Fibroblast of the aortic adventitia (primary cell): ENCODE measurements at places on chromosomes 1 and 21. TPM values are rescaled to one million over a fixed set of nuclear protein-coding genes. Genes with fewer than 3 reads are reported as not detected.

DNA sequence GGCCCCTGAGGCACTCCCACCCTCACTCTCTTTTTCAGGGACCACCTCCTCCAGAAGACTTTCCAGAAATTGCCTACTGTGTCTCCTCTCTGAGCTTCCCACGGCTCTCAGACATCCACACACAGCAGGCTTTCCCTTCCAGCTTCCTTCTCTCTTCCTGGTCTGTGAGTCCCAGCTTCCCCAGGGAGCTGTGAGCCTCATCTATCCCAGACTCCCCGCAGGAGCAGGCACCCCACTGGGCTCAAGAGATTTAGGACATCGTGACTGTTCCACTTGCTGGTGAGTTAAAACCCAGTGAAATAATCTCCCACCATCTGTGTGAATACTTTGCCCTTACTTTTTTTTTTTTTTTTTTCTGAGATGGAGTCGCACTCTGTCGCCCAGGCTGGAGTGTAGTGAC is 22.0 kb upstream of the PRELP start:
- no peak for DNase-seq

- no peak for DNase-seq
Measured at GRCh38 chr1:227742738-227743715, 7.8 kb downstream of the SNAP47 start.

DNA sequence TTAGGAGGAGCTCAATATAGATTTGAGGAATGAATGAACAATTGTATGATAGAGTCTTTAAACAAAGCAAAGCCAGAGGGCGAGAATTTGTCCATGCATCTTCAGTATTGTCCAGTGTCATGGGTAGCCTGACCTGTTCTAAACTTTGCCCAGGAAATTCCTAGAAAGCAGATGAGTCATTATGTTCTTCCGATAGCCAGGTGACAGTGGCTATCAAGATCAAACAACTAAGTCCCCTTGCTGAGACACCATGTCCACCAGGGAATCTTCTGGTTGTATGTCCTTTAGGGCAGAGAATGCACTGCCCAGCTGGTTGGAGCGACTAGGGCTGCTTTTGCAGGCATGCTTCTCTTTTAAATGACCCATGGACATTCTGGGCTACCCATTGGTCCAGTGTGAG is 1.8 kb upstream of the SLC26A9 start:
- DNase-seq: no peak

NUP133 gene
- 25.2 and 46.1 TPM in 2 replicates for total RNA-seq

LAMC2 gene
- 2.0 and 2.8 TPM in 2 replicates for total RNA-seq

DNA sequence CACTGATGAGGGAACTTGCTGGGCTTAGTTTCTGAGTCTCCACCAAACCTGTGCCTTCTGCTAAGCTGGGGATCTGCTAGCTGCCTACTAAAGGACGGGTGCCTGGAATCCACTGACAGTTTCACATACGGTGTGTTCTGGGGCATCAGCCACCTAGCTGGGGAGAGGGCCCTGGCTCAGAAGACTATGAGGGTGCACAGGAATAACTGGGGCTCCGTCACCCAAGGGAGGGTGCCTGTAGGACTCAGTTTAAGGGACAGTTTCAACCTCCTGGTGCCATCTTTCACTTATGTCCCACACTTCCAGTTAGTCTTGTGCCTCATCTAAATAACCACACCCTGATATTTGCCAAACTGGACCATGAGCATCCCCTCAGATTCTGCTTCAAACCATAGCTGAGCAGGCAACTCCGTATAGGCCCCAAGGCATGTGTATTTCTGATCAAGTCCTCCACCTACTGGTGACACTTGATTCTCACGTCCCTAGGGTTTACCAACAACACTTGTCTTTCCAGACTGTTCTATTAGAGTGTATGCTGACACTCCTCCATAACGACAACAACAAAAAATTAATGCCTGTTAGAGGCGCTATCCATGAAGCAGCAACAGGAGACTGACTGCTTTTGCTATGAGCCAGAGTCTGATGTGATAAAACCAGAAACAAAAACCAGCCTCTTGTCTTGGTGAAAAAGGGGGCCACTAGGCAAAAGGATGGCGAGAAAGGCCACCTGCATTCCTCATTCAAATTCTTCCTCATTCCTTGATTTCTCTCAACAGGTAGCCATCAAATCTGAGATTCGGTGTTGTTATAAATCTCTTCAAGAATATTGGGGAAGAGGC is 55.0 kb upstream of the PAXBP1 start:
- peak; percentile 80 for DNase-seq

DNA sequence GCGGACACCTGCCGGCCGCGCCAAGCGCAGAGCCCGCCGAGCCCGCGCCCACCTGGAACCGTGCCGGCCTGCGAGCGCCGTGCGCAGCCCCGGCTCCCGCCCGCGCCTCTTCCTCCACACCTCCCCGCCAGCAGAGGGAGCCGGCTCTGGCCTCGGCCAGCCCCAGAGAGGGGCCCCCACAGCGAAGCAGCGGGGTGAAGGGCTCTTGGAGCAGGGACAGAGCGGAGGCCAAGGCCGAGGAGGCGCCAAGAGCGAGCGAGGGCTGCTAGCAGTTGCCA is 50.1 kb upstream of the KRTAP19-8 start:
- no peak for DNase-seq

DNA sequence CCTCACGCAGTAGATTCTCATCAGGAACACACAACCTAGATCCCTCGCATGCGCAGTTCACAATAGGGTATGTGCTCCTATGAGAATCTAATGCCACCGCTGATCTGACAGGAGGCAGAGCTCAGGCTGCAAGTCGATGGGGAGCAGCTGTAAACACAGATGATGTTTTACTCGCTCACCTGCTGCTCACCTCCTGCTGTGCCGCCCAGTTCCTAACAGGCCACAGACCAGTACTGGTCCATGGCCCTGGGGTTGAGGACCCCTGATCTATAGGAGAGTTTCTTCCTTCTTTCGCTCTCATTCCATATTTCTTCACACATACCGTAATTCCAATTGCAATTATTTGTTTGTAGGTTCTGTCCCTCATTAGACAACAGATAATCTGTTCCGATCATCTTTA is 103.4 kb downstream of the CLEC20A start:
- DNase-seq: no peak

SPOCD1 gene
- total RNA-seq: 3.4 and 37.2 TPM in 2 replicates

UQCRHL gene
- total RNA-seq: 1.9 and 2.0 TPM in 2 replicates

DNA sequence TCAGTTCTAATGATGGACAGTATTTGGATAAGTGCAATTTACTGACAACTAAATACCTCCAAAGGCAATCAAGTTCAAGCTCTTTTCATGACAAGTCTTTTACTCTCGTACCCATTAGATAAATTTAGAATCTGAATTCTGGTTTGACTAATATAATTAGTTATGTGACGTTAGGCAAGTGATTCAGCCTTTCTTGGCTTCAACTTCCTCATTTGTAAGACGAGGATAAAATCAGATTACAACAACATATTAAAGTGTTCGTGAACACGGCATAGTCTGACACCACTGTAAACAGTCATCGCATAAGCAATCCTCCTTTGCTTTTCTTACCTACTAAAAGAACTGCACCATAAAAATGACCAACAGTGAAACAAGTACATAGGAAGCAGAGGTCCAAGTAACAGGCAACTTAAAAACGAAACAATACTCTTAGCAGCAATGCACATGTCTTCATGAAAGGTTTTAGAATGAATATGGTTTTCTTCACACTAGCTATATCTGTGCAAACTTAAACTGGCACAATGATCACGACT is 25.7 kb downstream of the COA6 start:
- peak; percentile 55 for DNase-seq

CLCNKA gene
- total RNA-seq: 0.09 and 0.25 TPM in 2 replicates

DNA sequence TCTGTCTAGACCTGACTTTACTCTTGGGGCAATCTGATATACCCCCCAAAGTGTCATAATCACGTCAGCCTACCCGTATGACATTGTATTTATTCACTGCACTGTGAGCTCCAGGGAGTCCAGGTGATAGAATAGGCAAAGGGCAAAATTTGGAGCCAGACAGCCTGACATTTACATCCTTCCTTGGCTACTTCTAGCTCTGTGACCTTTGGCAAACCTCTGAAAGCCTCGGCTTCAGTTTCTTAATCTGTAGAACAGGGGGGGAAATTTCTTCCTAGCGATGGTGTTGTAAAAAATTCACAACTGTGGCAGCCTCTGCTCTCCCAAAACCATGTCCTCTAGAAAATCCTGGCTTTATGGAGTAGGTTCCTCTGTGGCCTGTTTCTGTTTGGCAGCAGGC is 240.9 kb downstream of the KIF26B start:
- DNase-seq: peak; percentile 24

CFHR1 gene
- 1.1 TPM in 1 of 2 replicates, not detected in the other for total RNA-seq

DNA sequence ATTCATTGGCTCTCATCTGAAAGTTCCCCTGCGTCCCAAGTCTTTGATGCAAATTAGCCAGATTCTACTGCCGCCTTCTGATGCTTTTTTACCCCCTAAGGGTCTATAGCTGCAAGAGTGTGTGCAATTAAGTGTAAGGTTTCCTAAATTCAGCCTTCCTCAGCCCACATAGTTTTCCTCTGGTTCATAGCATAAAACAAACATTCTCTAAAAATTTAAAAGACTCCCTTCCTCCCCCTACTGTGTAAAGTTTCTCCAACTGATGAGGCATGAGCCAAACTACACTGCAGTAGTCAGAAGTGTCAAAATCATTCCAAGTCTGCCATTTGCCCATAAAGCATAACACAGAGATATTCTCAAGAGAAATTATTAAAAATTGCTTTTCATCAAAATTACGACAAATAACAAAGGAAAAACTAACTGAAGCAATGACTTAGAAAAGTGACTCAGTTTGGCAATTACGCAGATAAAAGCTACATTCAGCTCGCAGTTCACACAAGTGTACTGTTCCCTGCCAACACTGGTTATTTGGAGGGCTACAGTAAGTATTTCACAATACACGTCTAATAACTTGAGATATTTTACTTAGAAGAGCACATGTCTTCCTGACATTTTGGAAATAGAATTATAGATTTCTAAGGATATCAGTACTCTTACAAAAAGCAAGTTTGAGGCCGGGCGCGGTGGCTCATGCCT is 15.4 kb downstream of the KCNH1 start:
- DNase-seq: no peak

GRCh38 chr1:93672477-93673162 is 9.0 kb downstream of the BCAR3 start:
- no peak for DNase-seq

GRCh38 chr21:41370840-41371684 is 9.2 kb downstream of the MX2 start:
- peak; percentile 4 for DNase-seq

CIART gene
- 9.8 and 26.8 TPM in 2 replicates for total RNA-seq

EFNA1 gene
- 0.16 and 0.54 TPM in 2 replicates for total RNA-seq

TSPAN1 gene
- total RNA-seq: 0.81 TPM in 1 of 2 replicates, not detected in the other

GRCh38 chr1:230634384-230634783 is 7.9 kb upstream of the COG2 start:
- DNase-seq: no peak

DNA sequence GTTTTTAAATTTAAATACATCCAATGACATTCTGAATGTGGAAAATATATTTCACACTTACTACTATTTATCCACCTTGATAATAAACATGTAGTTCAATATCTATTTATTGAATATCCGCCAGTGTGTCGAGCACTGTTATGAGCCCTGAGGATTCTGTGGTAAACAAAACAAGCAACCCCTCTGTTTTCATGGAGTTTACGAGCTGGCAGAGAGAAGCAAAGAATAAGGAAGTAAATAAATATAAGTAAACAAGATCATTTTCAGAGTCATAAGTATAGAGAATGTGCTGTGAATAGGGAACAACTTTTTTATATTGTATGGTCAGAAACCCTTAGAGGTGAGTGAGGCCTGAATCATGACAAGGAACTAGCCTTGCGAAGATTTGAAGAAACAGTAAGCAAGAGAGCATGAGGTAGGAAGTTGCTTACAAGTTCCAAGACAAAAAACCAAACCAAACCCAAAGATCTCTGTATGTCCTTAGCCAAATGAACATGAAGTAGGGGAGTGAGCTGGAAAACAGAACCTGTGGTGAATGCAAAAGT is 6.4 kb upstream of the SERBP1 start:
- DNase-seq: no peak

TEDDM1 gene
- total RNA-seq: not detected in 2 replicates

DNA sequence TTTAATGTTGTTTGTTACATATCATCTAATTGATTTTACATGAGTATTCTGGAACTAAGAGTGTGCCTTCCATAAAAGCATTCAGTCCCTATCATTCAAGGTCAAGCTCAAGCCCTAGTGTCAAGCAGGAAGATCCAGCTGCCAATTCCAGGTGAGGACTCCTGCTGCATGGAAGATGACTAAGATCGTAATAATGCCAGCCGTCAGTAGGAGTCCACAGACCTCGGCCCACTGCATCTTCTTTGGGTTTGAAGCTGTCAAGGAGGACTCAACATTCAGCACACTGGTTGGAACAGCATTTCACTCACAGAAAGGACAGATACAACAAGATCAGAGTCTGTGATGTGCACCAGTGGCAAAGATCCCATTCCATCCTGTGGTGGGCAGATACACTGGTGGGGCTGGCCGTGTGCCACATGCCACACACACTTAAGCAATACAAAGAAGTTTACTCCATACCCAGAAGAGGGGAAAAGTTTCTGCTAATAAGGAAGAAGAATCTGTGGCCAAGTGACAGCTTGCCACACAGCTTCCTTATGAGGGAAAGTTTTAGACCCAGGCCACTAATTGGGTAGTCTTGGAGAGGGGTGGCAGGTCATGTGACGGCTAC is 160.4 kb downstream of the PIK3R3 start:
- DNase-seq: no peak

GRCh38 chr1:28915031-28915895 is 894 bp downstream of the EPB41 start:
- DNase-seq: peak; percentile 29

HES2 gene
- 0.09 and 0.65 TPM in 2 replicates for total RNA-seq

DNA sequence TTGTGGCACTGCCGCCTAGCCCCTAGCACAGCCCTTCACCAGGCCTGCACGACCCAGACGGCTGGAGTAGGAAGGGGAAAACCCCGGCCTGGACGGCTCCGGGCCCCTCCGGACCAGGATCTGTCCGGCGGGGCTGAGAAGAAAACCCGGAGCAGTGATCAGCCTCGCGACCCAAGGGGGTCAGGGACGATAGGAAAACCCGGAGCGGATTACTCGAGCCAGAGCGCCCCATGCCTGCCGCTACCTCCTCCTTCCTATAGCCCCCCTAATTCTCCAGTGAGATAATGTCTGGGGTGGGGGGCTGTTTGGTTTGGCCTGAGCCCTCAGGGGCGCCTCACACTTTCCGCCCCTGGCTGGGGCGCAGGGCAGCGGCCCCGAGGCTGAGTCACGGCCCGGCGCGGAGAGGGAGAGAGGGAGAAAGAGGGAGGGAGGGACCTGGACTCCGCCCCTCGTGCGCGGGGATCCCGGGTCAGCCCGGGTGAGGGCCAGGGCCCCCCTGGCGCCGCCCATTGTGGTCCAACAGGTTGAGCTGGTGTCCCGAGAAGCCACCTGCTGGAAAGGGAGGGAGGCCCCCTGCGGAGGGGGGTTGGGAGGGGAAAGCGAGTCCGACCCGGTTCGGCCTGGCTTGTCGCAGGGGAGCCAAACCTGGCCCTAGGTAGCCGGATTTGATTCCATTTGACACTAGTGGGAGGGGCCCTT is 1.7 kb upstream of the ZBTB7B start:
- peak; percentile 86 for DNase-seq

GRCh38 chr21:34078915-34079314 is 5.5 kb downstream of the MRPS6 start:
- DNase-seq: no peak

GRCh38 chr21:32083197-32083596 is 195.7 kb downstream of the MIS18A start:
- DNase-seq: no peak
